ENCODE measurements at places on chromosomes 6 and 20. TPM values are rescaled to one million over a fixed set of nuclear protein-coding genes. Genes with fewer than 3 reads are reported as not detected.

The UNC5CL gene
- 2.1 TPM for total RNA-seq

The KIF25 gene
- total RNA-seq, result not detected

The SMOC2 gene
- total RNA-seq, result not detected

The GATA5 gene
- not detected for total RNA-seq

The COL12A1 gene
- total RNA-seq, result 0.25 TPM

The DUSP22 gene
- total RNA-seq, result 56.6 TPM

The SDHAF4 gene
- total RNA-seq, result 2.7 TPM

The C6orf58 gene
- total RNA-seq, result not detected

The PRND gene
- not detected for total RNA-seq

- DNase-seq, result no peak
- no peaks in the 10 kb centered on the region for H3K27me3 ChIP-seq
- H3K4me3 ChIP-seq, result no peak overlapping the region
These were observed 32.8 kb downstream of the CD40 start for GRCh38 chr20:46150943-46151342.

DNA sequence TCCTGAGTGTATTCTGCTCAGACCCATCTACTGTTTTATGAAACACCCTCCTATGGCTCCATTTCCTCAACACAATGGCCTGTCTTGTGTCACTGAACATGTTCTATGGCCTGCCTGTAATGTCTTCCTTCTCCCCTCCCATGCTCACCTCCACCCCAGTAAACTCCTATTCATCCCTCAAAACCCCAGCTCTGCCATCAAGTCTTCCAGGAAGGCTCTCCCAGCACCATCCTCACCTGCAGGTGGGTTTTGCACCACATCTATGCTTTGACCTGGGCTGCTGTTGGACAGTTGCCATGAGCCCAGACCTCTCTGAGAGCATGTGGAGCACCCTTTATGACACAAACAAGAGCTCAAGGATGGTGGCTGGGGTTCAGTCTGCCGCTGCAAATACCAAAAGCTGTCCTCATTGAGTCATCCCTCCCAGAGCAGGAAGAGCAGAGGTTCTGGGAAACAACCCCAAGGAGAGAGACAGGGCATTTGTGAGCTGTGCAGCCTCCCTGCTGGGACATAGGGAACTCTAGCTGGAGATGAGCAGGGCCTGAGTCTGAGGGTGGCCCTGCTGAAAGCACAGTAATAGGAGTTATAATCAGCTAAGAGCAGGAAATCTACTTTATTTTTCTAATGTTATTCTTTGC, 93.8 kb upstream of the CD93 start:
- no peaks in the 10 kb centered on the region for H3K27me3 ChIP-seq
- no peaks in the 10 kb centered on the region for H3K4me1 ChIP-seq
- H3K27ac ChIP-seq, result no peak overlapping the region
- no peak for DNase-seq

- H3K4me3 ChIP-seq, result no peak overlapping the region
- H3K4me1 ChIP-seq, result peaks cover under 1% of the 10 kb centered on the region
These were observed 205.2 kb downstream of the FARS2 start for GRCh38 chr6:5466281-5467136.

- no peaks in the 10 kb centered on the region for H3K36me3 ChIP-seq
- H3K27me3 ChIP-seq, result no peaks in the 10 kb centered on the region
- H3K4me1 ChIP-seq, result no peaks in the 10 kb centered on the region
- H3K27ac ChIP-seq, result no peak overlapping the region
These were observed 59.4 kb downstream of the MAP3K5 start for GRCh38 chr6:136732889-136733288.

GRCh38 chr6:40710626-40711330, 123.6 kb upstream of the LRFN2 start:
- no peak for DNase-seq
- no peak overlapping the region for H3K27ac ChIP-seq
- no peaks in the 10 kb centered on the region for H3K36me3 ChIP-seq
- no peaks in the 10 kb centered on the region for H3K27me3 ChIP-seq
- no peaks in the 10 kb centered on the region for H3K4me1 ChIP-seq

GRCh38 chr6:82178077-82178758, 69.3 kb downstream of the IBTK start:
- no peaks in the 10 kb centered on the region for H3K4me1 ChIP-seq
- DNase-seq, result no peak
- no peak overlapping the region for H3K27ac ChIP-seq

GRCh38 chr6:13434777-13435176, 52.6 kb downstream of the GFOD1 start:
- H3K36me3 ChIP-seq, result no peaks in the 10 kb centered on the region
- DNase-seq, result peak; percentile 30
- H3K4me1 ChIP-seq, result peaks cover 67% of the 10 kb centered on the region
- H3K27ac ChIP-seq, result peak overlapping the region; percentile 74

DNA sequence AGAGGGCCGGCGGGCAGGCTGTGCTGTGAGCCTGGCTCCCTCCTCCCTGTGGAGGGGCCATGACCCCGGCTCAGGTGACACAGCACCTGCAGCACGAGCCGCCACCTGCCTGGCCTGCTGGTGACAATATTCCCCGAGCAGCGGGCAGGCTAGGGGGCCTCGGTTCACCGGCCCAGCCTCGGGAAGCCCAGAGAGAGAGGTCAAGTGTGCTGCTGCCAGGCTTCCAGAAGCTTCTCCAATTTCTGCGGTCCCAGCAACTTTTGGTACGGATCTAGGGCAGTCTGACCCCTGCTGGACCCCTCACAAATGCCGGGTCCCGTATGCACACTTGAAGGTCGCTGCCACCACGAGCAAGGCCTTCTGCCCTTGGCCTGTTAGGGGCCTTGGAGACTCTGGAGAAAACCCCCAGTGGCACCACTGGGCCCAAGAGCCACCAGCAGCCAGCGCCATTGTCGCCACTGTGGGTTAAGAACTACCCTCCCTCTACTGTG, 38.6 kb upstream of the NOL4L start:
- no peak overlapping the region for H3K27ac ChIP-seq
- DNase-seq, result no peak
- H3K27me3 ChIP-seq, result no peaks in the 10 kb centered on the region
- H3K36me3 ChIP-seq, result no peaks in the 10 kb centered on the region
- H3K4me3 ChIP-seq, result no peak overlapping the region
- peaks cover 23% of the 10 kb centered on the region for H3K4me1 ChIP-seq

DNA sequence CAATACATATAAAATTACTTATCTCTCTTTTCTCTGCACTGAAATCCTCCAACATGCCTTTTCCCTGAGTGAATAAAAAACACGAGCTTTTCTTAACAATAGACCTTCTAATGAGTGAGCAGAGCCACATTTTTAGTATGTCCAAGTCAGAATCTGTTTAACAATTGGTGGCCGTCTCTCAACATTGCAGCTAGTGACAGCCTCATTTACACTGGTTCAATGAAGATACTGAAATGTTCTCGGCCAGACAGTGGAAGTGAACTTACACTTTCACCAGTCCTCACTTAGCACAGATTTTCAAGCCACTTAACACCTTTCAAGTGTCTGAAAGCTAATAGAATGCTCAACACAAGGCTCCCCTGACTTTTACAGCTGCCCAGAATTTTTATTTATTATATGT, 767.1 kb downstream of the KIF16B start:
- H3K36me3 ChIP-seq, result no peaks in the 10 kb centered on the region
- no peaks in the 10 kb centered on the region for H3K27me3 ChIP-seq
- H3K4me3 ChIP-seq, result no peak overlapping the region
- H3K27ac ChIP-seq, result no peak overlapping the region
- no peaks in the 10 kb centered on the region for H3K4me1 ChIP-seq
- no peak for DNase-seq

DNA sequence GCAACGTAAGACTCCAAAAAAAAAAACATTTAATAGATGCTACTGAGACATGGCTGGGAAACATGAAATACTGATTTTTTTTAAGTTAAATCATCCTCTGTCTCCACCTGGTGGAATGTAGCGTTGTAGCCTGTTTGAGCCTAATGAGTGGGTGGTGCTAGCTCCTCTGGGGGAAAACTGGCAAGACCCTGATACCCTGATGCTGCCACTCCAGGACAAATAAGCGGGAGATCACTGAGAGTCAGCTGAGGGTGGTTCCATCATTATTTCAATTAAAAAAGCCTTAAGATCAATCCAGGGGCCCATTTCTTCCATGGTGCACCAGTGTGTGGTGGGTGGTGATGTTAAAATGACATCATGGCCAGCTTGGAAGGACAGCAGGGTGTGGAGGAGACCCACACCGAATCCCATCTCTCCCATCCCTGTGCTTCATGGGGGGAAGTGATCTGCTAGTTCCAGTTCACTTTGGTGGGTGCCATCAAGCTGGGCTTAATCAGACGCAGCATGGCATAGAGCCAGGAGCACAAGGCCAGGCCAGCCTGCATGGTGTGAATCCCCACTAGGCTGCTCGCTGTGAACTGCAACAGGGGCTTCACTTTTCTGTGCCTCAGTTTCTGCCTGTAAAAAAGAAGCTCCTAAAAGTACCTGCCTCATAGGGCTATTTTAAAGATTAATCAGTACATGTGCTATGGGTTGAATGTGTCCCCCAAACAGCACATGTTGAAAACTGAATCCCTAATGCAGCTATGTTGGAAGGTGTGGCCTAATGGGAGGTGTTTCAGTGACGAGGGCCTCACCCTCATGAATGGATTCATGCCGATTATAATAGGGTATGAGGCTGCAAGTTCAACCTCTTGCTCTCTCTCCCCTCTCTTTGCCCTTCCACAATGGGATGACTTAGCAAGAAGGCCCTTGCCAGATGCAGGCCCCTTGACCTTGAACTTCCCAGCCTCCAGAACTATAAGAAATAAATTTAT, 13.0 kb upstream of the MRPS10 start:
- H3K27me3 ChIP-seq, result no peaks in the 10 kb centered on the region
- H3K4me1 ChIP-seq, result no peaks in the 10 kb centered on the region
- no peak for DNase-seq
- no peak overlapping the region for H3K27ac ChIP-seq

DNA sequence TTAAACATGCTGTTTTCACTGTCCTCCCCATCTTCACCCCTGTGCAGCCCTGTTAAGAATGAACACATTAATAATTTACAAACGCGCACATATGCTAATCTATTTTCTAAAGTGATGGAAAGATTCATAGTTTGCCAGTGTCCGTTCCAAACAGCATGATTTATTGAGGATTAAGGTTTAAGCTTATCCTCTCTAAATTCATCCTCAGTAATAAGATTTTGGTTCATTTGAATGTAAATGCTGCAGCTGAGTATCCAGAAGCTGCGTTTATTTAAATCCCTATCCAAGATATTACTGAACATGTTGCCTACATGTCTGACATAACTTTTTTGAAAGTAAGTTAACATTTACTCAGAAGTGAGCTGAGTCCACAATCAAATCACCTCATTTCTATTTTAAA, 42.8 kb upstream of the FAM135A start:
- no peak for DNase-seq
- peaks cover 2% of the 10 kb centered on the region for H3K27me3 ChIP-seq
- H3K36me3 ChIP-seq, result no peaks in the 10 kb centered on the region
- no peak overlapping the region for H3K27ac ChIP-seq
- no peaks in the 10 kb centered on the region for H3K4me1 ChIP-seq

DNA sequence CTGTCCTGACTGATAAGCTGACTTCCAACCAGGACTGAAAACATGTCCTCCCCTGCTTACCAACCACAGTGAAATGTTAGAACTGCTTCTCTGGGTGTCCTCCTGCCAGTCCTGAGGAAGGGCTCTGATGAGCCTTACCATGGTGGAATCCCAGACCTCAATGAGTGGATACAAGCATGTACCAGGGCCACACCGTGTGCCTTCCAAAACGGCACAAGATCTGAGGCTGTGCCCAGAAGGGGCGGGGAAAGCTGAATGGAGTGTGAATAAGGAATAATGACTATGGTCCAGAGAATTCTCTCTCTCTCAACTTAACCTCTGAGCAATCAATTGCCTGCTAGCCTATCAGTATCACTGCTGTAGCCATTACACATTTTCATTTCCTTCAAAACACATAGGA, 51.7 kb downstream of the PDE10A start:
- H3K4me1 ChIP-seq, result no peaks in the 10 kb centered on the region
- no peaks in the 10 kb centered on the region for H3K27me3 ChIP-seq
- H3K36me3 ChIP-seq, result no peaks in the 10 kb centered on the region
- no peak for DNase-seq
- H3K27ac ChIP-seq, result no peak overlapping the region

DNA sequence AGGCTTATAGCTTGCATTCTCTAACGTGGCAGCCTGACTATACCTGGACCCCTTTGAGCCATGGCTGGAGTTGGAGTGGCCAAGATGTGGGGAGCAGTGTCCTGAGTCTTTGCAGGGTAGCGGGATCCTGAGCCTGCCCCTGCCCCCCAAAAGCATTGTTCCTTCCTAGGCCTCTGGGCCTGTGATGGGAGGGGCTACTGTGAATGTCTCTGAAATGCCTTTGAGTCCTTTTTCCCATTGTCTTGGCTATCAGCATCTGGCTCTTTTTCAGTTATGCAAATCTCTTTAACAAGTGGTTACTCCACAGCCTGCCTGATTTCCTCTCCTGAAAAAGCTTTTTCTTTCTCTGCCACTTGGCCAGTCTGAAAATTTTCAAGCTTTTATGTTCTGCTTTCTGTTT, 17.0 kb upstream of the PRL start:
- no peaks in the 10 kb centered on the region for H3K36me3 ChIP-seq
- H3K27me3 ChIP-seq, result no peaks in the 10 kb centered on the region
- no peak for DNase-seq
- no peaks in the 10 kb centered on the region for H3K4me1 ChIP-seq

DNA sequence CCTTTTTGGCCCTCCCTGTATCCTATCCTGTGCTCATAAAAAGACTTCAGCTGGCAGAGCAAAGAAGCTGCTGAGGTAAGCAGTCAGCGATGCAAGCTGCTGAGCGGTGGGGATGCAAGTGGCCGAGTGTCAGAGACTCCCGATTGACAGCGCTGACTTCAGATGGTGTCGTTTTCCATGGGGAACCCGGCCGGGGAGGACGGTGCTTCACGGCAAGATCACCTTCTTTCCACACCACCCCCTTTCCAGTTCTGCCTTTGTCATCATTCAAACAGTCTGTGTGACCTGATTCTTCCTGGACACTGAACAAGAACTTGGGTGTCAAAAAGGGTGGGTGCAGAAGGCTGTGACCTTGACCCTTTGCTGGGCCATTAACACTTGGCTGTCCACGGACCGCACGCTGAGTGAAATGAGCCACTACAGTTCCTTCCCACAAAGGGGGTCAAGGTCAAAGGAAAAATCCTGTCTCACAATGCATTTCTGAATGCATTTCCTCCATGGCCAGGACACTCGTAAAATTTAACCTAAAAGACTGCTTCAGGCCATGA, 52.9 kb upstream of the UNC93A start:
- H3K4me3 ChIP-seq, result no peak overlapping the region
- no peak for DNase-seq
- no peaks in the 10 kb centered on the region for H3K4me1 ChIP-seq
- H3K36me3 ChIP-seq, result no peaks in the 10 kb centered on the region
- H3K27me3 ChIP-seq, result no peaks in the 10 kb centered on the region
- H3K27ac ChIP-seq, result no peak overlapping the region

DNA sequence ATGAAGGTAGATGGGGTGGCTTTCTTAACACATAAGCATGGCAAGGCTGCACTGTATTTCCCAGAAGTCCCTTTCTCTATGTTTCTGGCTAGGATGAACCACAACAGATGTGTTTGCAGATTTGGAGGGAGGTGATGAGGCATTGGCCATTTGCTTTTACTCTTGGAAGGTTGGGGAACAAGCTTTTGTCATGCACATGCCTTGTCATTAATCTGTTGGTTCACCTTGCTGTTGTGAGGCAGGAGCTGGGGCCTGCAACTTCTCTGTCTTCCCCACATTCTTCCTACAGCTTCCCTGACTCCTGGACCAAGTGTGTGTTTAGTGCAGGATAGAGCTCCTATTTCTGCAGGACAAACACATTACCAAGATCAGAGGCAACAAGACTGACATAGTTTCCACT, 326.2 kb upstream of the SPTLC3 start:
- H3K4me3 ChIP-seq, result no peak overlapping the region
- H3K27me3 ChIP-seq, result no peaks in the 10 kb centered on the region
- H3K4me1 ChIP-seq, result no peaks in the 10 kb centered on the region
- H3K36me3 ChIP-seq, result no peaks in the 10 kb centered on the region

GRCh38 chr6:42898891-42899361, 16.9 kb upstream of the PTCRA start:
- H3K4me3 ChIP-seq, result no peak overlapping the region
- H3K27ac ChIP-seq, result no peak overlapping the region
- H3K27me3 ChIP-seq, result no peaks in the 10 kb centered on the region
- H3K4me1 ChIP-seq, result peaks cover 6% of the 10 kb centered on the region
- peak; percentile 87 for DNase-seq
